ENCODE measurements at places on chromosomes 16 and 17. TPM values are rescaled to one million over a fixed set of nuclear protein-coding genes. Genes with fewer than 3 reads are reported as not detected.

DNA sequence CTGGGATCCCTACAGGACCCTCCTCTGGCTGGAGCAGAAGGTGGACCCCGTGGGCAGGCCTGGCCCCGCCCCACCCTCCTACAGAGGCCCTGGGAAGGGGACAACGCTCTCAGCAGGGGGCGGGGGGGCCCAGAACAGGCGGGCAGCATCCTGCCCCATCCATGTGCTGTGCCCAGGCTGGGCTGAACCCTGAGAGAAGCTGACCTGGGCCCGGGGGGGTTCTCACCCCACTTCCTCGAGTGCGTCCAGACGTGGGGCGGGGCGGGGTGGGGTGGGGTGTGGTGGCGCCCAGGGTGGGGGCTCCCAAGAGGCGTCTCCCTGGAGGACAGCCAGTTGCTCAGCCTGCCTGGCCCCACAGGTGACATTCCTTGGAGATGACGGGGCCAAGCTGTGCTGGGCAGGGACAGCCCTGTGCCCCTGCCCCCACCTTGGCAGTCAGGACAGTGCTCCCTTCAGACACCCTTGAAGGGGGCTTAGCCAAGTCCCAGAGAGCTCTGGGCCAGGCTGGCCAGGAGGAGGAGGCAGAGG is 390 bp upstream of the UNC13D start:
- DNase-seq, result peak; percentile 63

DNA sequence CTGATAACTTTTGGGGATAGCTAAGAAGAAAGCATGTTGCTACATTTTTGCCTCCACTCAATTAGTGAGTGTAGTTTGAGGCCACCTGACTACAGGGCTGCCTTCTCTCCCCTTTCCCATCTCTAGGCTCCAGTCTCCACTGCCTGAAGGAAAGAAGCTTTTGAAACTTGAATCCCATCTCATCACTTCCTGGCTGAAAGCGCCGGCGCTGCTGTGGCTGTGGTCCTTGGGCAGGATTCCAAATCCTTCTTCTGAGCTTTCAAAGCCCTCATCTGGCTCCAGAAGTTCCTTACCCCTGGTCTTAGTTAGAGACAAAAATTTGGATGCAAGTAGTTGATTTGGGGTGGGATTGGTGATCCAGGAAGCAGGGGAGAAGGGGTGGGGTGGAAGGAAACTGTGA is 119.4 kb downstream of the FOXL1 start:
- no peak for DNase-seq

DNA sequence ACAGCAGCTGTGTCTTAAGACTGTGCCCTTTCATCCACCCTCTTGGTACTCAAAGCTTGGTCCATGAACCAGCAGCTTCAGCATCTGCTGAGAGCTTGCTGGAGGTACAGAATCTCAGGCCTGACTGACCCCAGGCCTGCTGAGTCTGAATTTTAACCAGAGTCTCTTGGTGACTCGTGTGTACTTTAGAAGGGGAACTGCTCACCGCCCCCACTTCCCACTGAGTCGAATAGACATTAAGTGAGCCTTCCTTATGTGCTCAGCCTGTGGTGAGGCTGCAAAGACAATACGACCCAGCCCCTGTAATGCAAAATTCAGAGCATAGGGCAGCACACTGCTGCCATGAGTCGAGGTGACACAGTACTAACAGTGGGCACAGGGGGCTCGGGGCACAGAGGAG is 662.8 kb downstream of the WWOX start:
- DNase-seq, result no peak

DNA sequence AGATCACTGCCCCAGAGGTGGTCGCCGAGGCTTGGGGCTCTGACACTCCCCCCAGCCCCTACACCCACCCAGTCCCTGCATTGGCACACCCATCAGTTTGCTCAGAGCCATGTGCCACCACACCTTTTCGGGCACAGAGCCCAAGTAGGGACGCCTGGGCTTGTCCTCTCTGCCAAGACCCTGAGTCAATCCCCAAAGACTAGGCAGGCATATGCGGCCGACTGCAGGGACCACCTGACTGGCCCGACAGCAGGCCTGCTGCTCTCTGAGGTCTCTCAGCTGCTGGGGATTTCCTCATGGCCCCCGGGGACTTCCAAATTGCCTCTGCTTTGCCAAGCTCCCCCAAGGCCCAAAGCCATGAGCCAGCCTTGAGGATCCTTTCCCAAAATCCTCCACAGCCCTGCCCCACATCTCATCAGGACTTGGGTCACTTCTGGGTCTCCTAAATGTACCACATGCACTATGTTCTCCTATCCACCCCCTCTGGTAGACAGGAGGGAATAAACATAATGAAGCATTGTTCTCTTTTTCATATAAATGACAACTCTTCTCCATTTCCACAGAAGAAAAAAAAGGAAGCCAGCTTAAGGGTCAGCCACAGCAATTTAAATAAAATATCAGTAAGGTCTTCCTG is 30.6 kb downstream of the MYO18A start:
- DNase-seq, result no peak

DNA sequence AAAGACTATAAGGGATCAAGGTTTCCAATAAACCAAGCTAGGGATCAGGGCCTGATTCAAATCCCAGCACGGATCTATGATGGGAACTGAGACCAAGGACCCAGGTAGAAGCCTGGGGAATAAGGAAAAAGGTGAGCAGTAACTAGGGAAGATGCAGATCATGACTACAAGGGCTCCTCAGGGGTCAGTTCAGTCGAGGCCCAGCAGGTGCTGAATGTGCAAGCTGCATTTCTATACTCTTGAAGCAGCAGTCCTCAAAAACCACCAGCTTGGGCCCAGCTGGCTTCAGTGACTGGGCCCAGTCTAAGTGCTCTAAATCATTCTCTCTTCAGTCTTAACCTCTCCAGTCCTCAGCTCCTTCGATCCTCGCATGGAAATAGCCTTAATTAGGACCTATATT is 228.8 kb upstream of the AXIN2 start:
- no peak for DNase-seq

- no peak for DNase-seq
Measured at GRCh38 chr17:71180801-71181385, 939.9 kb upstream of the SOX9 start.

The IGF2BP1 gene
- not detected for total RNA-seq

The ZNF19 gene
- 2.0 TPM for total RNA-seq

The HEXIM1 gene
- 35.1 TPM for total RNA-seq

The TM4SF5 gene
- not detected for total RNA-seq

The TMEM238L gene
- not detected for total RNA-seq
